MCF 10A (cell line): ENCODE measurements at places on chromosomes 4 and X.

DNA sequence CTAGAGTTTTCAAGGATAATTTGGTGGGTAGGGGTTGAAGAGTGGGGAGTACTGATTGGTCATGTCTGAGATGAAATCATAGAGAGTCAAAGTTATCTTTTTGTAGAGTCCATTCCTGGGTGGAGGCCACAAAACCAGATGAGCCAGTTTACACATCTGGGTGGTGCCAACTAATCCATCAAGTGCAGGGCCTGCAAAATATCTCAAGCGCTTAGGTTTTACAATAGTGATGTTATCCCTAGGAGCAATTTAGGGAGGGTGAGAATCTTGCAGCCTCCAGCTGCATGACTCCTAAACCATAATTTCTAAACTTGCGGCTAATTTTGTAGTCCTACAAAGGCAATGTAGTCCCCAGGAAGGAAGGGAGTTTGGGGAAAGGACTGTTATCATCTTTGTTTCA is 988.3 kb upstream of the LCORL start:
- H3K36me3 ChIP-seq: peaks cover 6% of the 10 kb centered on the region
- H3K27ac ChIP-seq: no peak overlapping the region
- DNase-seq: no peak
- H3K4me3 ChIP-seq: no peak overlapping the region
- H3K4me1 ChIP-seq: no peaks in the 10 kb centered on the region

GRCh38 chrX:144006811-144007210 is 122.9 kb downstream of the UBE2NL start:
- H3K27ac ChIP-seq: peak overlapping the region; percentile 91
- no peak overlapping the region for H3K4me3 ChIP-seq
- no peaks in the 10 kb centered on the region for H3K27me3 ChIP-seq
- peaks cover 8% of the 10 kb centered on the region for H3K4me1 ChIP-seq
- H3K36me3 ChIP-seq: no peaks in the 10 kb centered on the region

GRCh38 chrX:71541210-71542022 is 8.5 kb downstream of the OGT start:
- peak; percentile 43 for DNase-seq
- H3K27ac ChIP-seq: no peak overlapping the region
- no peaks in the 10 kb centered on the region for H3K27me3 ChIP-seq
- H3K4me1 ChIP-seq: peaks cover 17% of the 10 kb centered on the region
- H3K36me3 ChIP-seq: peaks cover 21% of the 10 kb centered on the region

GRCh38 chr4:2646396-2647149 is 109.6 kb downstream of the TNIP2 start:
- H3K27ac ChIP-seq: no peak overlapping the region
- no peak for DNase-seq
- H3K4me3 ChIP-seq: no peak overlapping the region
- H3K27me3 ChIP-seq: no peaks in the 10 kb centered on the region
- peaks cover 93% of the 10 kb centered on the region for H3K36me3 ChIP-seq

GRCh38 chrX:110509755-110510532 is 151.3 kb downstream of the RTL9 start:
- H3K4me1 ChIP-seq: no peaks in the 10 kb centered on the region
- DNase-seq: peak; percentile 11
- peaks cover 80% of the 10 kb centered on the region for H3K27me3 ChIP-seq
- no peak overlapping the region for H3K4me3 ChIP-seq
- H3K27ac ChIP-seq: no peak overlapping the region
- no peaks in the 10 kb centered on the region for H3K36me3 ChIP-seq

GRCh38 chr4:32569861-32570260 is 1849.7 kb downstream of the PCDH7 start:
- H3K36me3 ChIP-seq: no peaks in the 10 kb centered on the region
- H3K27ac ChIP-seq: no peak overlapping the region
- no peak overlapping the region for H3K4me3 ChIP-seq
- no peaks in the 10 kb centered on the region for H3K4me1 ChIP-seq

DNA sequence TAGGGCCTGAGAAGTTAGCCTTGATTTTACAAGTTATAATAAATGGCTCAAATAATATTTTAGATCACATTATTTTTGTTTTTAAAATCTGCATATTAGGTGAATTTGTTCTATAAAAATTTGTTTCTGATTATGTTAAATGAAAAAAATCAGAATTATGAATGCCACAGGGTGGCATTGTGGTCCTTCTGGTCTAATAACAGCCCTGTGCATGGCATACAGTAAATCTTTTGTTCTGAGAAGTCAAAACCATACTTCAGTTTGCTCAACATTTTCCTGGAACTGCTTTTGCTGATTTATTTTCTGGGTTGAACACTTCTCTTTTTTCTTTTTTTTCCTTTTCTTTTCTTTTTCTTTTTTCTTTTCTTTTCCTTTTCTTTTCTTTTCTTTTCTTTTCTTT is 101.0 kb upstream of the UBQLN2 start:
- no peak overlapping the region for H3K27ac ChIP-seq
- peaks cover 46% of the 10 kb centered on the region for H3K27me3 ChIP-seq
- no peak for DNase-seq
- H3K4me3 ChIP-seq: no peak overlapping the region
- H3K4me1 ChIP-seq: no peaks in the 10 kb centered on the region
- H3K36me3 ChIP-seq: no peaks in the 10 kb centered on the region

DNA sequence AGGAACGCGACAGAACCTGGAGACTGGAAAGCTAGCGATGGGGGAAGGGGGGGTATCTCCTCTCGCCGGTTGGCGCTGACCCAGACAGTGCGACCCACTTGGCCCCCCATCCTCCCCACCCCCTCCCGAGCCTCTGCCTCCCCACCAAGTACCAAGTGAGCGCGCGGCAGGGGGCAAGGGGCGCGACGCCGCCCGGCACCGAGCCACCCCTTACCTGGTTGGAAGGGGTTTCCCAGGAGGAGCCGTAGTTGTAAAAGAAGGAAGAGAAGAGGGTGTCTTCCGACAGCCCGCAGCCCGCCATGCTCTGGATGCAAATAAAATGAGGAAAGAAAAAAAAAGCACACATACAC is 112.2 kb downstream of the DHX15 start:
- H3K4me3 ChIP-seq: peak overlapping the region; percentile 82
- DNase-seq: no peak
- no peaks in the 10 kb centered on the region for H3K36me3 ChIP-seq
- peaks cover 19% of the 10 kb centered on the region for H3K4me1 ChIP-seq
- no peak overlapping the region for H3K27ac ChIP-seq

DNA sequence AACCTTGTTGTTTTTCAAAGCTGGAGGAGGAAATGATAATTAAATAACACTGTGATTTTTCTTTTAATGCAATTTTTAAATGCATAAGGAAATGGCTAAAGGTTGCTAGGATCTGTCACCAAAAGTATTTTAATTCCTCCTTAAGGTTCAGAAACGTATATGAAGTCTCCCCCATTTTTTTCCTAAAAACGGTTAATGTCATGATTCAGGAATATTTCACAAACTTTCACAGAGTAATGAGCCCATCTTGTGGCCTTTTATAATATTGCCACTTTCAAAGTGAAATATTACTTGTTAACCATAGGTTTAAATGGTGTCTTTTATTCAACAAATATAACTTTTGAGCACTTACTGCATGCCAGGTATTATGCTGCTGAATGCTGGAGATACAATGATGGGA is 99.5 kb upstream of the USP38 start:
- no peak overlapping the region for H3K4me3 ChIP-seq
- H3K27me3 ChIP-seq: no peaks in the 10 kb centered on the region
- no peaks in the 10 kb centered on the region for H3K36me3 ChIP-seq
- peaks cover 14% of the 10 kb centered on the region for H3K4me1 ChIP-seq
- H3K27ac ChIP-seq: no peak overlapping the region
- peak; percentile 17 for DNase-seq

GRCh38 chr4:113094802-113095201 is 45.3 kb downstream of the ANK2 start:
- peaks cover 7% of the 10 kb centered on the region for H3K4me1 ChIP-seq
- no peaks in the 10 kb centered on the region for H3K27me3 ChIP-seq
- H3K36me3 ChIP-seq: no peaks in the 10 kb centered on the region
- no peak overlapping the region for H3K27ac ChIP-seq
- peak; percentile 22 for DNase-seq

GRCh38 chr4:15232366-15233263 is 195.2 kb upstream of the C1QTNF7 start:
- H3K27me3 ChIP-seq: no peaks in the 10 kb centered on the region
- no peak for DNase-seq
- peaks cover 10% of the 10 kb centered on the region for H3K4me1 ChIP-seq
- no peak overlapping the region for H3K4me3 ChIP-seq

GRCh38 chr4:10385994-10386394 is 71.2 kb downstream of the ZNF518B start:
- H3K27me3 ChIP-seq: no peaks in the 10 kb centered on the region
- DNase-seq: no peak
- no peaks in the 10 kb centered on the region for H3K4me1 ChIP-seq
- H3K27ac ChIP-seq: no peak overlapping the region
- H3K36me3 ChIP-seq: no peaks in the 10 kb centered on the region

DNA sequence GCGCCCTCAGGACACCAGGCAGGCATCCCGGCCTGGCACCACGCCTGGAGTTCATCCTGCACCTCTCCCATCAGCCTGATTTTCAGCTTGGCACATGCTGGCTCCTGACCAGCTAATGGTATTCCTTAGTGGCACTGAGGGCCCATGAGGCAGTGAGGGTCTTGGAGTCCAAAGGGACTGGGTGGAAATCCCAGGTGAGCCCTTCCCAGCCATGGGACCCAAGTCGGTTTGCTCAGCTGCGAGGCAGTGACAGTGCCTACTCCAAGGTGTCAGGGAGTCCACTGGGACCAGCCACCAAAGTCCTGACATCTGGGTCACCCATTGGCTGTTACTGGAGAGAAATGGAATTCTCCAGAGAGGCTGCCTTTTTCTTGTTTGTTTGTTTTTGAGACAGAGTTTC is 4.9 kb downstream of the SSR4 start:
- DNase-seq: no peak
- no peaks in the 10 kb centered on the region for H3K27me3 ChIP-seq
- peaks cover 22% of the 10 kb centered on the region for H3K36me3 ChIP-seq
- H3K4me1 ChIP-seq: no peaks in the 10 kb centered on the region

DNA sequence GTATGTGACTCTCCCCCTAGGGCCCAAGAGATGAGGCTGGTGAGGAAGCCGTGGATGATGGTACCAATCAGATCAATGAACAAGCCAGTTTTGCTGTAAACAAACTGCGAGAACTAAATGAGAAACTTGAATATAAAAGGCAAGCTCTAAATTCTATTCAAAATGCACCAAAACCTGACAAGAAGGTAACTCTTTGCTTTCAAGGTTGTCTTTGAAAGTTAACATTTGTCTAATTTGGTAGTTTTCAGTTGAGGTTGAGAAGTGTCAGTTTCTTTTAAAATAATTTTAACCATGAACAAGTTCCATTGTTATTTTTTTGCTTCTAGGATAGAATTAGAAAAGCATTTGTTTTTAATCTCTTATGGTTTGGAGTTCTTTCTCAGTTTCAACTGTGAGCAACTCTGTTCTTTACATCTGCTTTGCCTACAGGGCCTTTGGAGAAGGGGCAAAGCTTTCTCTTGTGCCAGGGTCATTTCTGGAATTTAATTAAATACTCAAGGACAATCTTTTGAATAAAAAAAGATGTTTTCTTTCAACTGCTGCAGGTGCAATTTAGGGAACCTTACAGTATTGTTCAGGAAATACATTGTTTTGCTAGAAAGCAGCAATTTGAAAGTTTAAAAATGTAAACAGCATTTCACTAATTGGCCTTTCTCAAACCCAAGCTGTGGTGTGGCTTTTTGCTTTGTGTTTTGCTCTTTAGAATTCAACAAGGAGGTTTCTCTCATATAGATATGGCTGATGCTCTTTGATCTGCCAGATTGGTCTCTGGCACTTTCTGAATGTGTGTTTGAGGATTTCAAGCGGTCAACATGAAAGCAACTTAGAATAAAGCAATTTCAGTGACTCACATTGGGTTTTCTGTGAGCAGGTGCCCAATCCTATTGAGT is 62.9 kb downstream of the LRP2BP start:
- H3K27me3 ChIP-seq: no peaks in the 10 kb centered on the region
- no peaks in the 10 kb centered on the region for H3K4me1 ChIP-seq
- H3K27ac ChIP-seq: no peak overlapping the region
- no peak overlapping the region for H3K4me3 ChIP-seq
- H3K36me3 ChIP-seq: peaks cover under 1% of the 10 kb centered on the region

- peak; percentile 21 for DNase-seq
- no peaks in the 10 kb centered on the region for H3K36me3 ChIP-seq
- no peaks in the 10 kb centered on the region for H3K4me1 ChIP-seq
- no peak overlapping the region for H3K27ac ChIP-seq
- no peaks in the 10 kb centered on the region for H3K27me3 ChIP-seq
- H3K4me3 ChIP-seq: no peak overlapping the region
Observed at GRCh38 chrX:93242897-93243296, 430.5 kb downstream of the NAP1L3 start.

GRCh38 chrX:23784470-23785331 is 1.7 kb downstream of the SAT1 start:
- H3K4me1 ChIP-seq: peaks cover 16% of the 10 kb centered on the region
- H3K4me3 ChIP-seq: peak overlapping the region; percentile 76
- H3K36me3 ChIP-seq: peaks cover 48% of the 10 kb centered on the region
- no peaks in the 10 kb centered on the region for H3K27me3 ChIP-seq
- peak; percentile 91 for DNase-seq

GRCh38 chr4:24470666-24471485 is 113.5 kb downstream of the DHX15 start:
- peak overlapping the region; percentile 82 for H3K4me3 ChIP-seq
- no peak overlapping the region for H3K27ac ChIP-seq
- H3K4me1 ChIP-seq: peaks cover 19% of the 10 kb centered on the region
- no peaks in the 10 kb centered on the region for H3K36me3 ChIP-seq

GRCh38 chr4:7422898-7423180 is 11.9 kb downstream of the PSAPL1 start:
- H3K4me3 ChIP-seq: no peak overlapping the region
- no peaks in the 10 kb centered on the region for H3K27me3 ChIP-seq
- no peak for DNase-seq
- H3K4me1 ChIP-seq: no peaks in the 10 kb centered on the region

- no peaks in the 10 kb centered on the region for H3K4me1 ChIP-seq
- H3K27me3 ChIP-seq: no peaks in the 10 kb centered on the region
Observed at GRCh38 chr4:118360106-118360505, 7.3 kb upstream of the PRSS12 start.

- H3K27ac ChIP-seq: peak overlapping the region; percentile 84
- H3K36me3 ChIP-seq: no peaks in the 10 kb centered on the region
- peak overlapping the region; percentile 98 for H3K4me3 ChIP-seq
- H3K27me3 ChIP-seq: no peaks in the 10 kb centered on the region
- peaks cover 14% of the 10 kb centered on the region for H3K4me1 ChIP-seq
Observed at GRCh38 chr4:18020145-18020670, 1.3 kb downstream of the LCORL start.

- no peak for DNase-seq
- no peak overlapping the region for H3K27ac ChIP-seq
- no peaks in the 10 kb centered on the region for H3K4me1 ChIP-seq
- H3K27me3 ChIP-seq: peaks cover 1% of the 10 kb centered on the region
Observed at GRCh38 chr4:651884-652642, 22.0 kb downstream of the ATP5ME start.

DNA sequence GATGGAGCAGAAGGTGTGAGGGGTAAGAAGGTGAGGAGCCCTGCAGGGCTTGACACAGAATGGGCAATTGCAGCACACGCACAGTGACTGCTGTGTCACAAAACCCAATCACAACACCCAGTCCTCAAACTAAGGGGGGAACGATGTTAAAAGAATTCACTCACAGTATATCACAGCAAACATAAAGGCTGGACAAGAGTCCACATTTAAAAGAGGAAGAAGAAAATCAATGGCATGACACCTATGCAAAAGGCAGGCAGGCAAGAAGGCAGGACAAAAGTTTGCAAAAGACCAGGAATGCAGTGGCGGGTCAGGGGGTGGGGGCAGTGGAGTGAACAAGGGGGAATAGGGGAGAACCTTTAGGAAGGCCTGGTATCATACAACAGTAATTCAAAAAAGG is 77.7 kb downstream of the CDS1 start:
- H3K36me3 ChIP-seq: peaks cover 11% of the 10 kb centered on the region
- H3K4me3 ChIP-seq: no peak overlapping the region
- no peaks in the 10 kb centered on the region for H3K27me3 ChIP-seq
- no peak for DNase-seq
